ENCODE measurements at places on chromosomes 7 and 10. TPM values are rescaled to one million over a fixed set of nuclear protein-coding genes. Genes with fewer than 3 reads are reported as not detected.

- DNase-seq, result no peak
Observed at GRCh38 chr7:16660702-16661464, 14.9 kb downstream of the BZW2 start.

GRCh38 chr10:130053561-130053960 lies 57.1 kb downstream of the C10orf143 start:
- DNase-seq, result no peak

EPHB4 gene
- total RNA-seq, result 3.7 TPM

ACSL5 gene
- 49.5 TPM for total RNA-seq
